A172 (cell line): ENCODE measurements at places on chromosomes 12 and 14. TPM values are rescaled to one million over a fixed set of nuclear protein-coding genes. Genes with fewer than 3 reads are reported as not detected.

EML5 gene
- 0.24 and 0.34 TPM in 2 replicates for total RNA-seq

SPTB gene
- 1.9 and 2.0 TPM in 2 replicates for total RNA-seq

MSI1 gene
- 0.57 and 1.6 TPM in 2 replicates for total RNA-seq

GRCh38 chr12:117098361-117099217, 627 bp downstream of the TESC start:
- no peak for DNase-seq

DNA sequence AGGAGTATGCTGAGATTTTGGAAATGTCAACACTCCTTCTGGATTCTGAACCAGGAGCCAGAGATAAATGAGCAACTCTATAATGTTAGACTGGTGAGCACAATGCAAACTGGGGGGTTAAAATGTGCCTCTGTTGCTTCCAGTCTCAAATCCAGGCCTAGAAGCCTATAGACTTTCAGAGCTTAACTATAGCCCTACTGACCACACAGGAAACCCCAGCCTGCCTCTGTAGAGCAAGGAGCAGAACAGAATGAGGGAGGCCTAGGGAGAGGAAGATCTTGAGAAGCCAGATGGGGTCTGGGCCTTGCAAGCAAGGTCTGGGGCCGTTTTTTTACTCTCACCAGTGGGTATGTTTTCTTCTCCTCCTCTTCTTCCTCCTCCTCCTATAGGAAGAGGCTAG, 225.4 kb upstream of the KITLG start:
- no peak for DNase-seq

- no peak for DNase-seq
These were observed 300.9 kb upstream of the STXBP6 start for GRCh38 chr14:25350802-25351201.

- DNase-seq: no peak
These were observed 59.4 kb downstream of the MYRFL start for GRCh38 chr12:69884386-69884785.

DNA sequence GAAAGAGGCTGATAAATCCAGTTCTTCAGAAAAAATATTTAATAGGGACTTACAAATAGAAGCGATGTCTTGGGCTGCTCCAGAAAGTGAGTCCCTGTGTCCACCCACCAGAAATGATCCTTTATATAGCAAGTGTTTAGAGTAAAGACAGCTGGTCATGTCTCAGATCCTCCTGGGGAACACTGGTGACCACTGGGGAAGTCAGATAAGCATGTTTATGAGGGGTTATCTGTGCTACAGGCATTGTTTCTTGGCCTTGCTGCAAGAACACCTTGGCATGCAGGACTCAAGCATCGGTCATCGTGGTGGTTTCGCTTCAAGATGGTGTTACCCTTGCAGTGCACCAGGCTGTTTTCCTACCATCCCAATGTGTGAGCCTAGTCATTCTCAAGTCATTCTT, 27.2 kb downstream of the CPM start:
- no peak for DNase-seq

DNA sequence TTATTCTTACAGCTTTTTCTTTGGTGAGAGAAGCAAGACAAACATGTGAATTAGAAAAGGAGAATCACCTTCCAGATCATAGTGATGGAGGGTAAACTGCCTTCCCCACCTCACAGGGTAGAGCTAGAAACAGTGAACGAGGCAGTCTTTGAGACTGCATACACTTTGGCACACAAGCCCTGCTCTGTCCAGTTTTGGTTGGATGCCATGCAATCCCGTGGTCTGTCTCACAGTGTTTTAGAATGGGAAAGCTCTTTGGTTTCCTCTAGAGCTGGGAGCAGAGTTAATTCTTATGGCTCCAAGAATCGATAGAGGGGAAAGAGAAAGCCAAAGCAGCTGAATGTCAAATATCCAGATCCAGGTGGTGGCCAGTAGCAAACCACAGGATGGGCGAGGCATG, 21.9 kb downstream of the TDP1 start:
- DNase-seq: no peak

GRCh38 chr14:58072288-58073071, 79.5 kb downstream of the ARMH4 start:
- DNase-seq: peak; percentile 26
